ENCODE measurements at places on chromosomes 5 and 9.

DNA sequence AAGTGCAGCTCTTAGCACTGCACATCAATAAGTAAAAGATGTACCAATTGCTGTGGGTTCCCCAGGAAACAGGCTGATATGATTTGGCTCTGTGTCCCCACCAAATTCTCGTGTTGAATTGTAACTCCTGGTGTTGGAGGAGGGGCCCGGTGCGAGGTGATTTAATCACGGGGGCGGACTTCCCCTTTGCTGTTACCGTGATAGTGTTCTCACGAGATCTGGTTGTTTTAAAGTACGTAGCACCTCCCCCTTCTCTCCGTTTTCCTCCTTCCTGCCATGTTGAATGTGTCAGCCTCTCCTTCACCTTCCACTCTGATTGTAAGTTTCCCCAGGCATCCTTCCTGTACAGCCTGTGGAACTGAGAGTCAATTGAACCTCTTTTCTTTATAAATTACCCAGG lies 93.2 kb upstream of the ACTBL2 start:
- DNase-seq = no peak

DNA sequence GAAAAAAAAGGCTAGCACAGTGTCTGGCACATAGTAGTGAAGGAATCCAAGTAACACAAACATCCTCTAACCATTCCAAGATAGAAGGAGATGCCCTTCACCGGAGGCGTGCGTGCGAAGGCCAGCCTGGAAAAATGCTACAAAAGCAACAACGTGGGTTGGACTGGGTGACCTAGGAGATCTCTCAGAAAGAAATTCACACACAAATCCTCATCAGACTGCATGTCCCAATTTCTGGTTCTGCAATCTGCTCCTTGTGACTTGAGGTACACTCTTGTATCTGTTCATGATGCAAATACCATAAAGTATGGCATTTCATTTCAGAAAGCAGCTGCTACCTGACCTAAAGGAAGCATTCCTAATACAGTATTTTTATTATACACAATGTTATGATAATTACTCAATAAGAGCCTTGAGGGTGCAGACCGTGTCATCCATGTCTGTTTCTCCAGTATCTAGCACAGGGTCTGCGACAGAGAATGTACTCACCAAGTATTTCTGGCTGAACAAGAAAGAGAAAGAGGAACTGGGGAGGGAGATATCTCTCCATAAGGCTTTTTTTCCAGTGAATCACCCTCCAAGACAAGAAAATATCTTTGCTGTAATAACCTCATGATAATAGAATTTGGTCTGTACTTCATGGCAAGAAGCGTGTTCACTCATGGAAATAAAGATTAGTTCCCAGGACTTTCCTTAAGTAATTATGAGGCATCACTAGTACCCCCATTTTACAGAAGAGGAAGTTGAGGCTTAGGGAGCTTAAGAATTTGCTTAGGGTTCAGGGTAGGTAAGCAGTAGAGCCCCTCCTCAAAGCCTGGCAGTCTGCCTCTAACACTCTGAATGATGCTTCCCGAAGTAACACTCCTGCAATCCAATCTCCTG lies 138.3 kb downstream of the CDK5RAP2 start:
- no peak for DNase-seq

DNA sequence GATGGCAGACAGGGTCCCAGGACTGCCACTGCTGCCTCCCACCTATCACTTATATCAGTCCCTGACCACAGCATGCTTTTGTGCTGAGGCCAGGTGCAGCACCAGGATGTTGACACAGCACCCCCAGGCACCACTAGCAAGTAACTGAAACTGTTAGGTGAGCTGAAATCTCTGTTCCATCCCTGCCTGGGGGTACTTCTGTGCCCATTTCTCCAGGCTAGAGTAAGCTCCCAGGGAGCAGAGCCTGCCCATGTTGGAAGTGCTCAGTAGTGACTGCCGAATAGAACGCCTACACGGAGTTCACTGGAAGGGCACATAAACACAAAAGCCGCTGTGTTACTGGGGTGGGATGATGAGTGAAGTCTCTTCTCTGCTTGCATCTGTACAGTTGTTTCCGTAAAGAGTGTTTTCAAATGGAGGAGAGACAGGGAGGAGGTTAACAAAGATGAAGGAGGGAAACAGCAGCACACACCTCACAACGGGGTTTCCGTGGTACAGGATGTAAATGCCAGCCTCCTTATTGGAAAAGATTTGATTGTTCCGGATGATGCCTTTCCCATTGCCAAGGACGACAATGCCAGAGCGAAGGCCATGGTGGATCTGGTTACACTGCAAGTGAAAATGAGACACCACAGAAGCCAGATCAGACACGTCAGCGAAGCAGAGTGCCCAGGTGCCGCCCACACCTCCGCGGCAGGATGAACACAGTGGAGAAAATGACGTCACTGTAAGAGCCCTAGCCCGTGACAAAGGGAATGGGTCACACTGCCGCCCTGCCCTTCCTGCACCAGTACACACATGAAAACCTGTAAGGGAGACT lies 43.1 kb downstream of the POLR1E start:
- DNase-seq = no peak

GRCh38 chr5:1048861-1049838 lies 40.5 kb downstream of the NKD2 start:
- DNase-seq = no peak

DNA sequence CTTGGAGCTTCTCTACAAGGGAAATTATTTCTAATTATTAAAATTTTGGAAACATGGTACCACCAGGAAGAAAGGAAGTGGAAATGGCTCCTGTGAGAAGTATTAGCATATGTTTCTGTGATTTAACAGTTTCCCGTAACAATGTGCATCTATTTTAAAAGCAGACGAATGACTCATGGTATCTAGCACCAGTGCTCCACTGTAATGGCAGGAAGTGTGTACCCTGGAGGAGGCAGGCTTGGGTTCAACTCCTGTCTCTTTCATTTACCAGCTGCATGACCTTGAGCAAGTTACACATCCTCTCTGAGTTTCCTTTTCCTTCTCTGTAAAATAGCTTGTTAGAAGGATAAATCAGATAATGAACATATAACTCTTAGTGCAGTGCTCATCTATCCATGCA lies 41.0 kb upstream of the ANGPTL2 start:
- DNase-seq = no peak

DNA sequence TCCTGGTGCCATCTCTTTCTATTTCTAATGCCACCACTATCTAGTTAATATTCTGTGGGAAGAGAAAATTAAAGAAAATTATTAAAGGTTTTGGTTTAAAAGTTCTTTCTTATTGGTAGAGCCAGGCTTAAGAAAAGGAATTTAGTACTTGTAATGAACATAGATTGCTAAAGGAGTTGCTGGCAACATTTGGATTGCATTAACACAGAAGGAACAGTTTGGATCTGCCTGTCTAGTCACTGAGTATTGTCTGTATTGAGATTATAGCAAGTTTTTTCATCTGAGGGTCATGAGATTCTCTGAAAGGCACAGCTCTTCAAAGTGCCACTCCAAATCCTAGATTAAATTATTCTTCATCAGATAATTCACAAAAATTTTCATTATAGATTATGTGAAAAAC lies 32.0 kb downstream of the FSD1L start:
- no peak for DNase-seq

GRCh38 chr5:88734191-88734640 lies 148.8 kb downstream of the MEF2C start:
- DNase-seq = no peak

GRCh38 chr5:167664222-167664804 lies 627.1 kb upstream of the WWC1 start:
- DNase-seq = no peak

- DNase-seq = peak; percentile 22
Measured at GRCh38 chr5:69492923-69493395, 369 bp downstream of the OCLN start.

DNA sequence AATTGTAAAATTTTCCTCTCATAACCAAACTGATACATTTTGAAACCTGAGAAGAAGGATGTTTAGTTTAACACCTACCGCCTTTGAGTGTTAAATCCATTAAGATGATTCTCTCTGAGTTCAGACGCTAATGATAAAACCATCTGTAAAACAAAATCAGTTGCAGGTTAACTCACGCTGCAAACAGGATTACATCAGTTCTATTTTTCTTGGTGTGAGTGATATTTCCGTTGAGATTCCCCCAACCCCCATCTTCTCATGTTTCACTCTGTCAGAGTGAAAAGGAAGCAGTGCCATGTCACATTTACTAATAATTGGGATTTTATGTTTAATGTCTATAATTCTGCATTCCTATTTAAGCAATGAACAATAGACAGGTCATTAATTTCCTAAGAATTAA lies 146.5 kb downstream of the FANCC start:
- no peak for DNase-seq

DNA sequence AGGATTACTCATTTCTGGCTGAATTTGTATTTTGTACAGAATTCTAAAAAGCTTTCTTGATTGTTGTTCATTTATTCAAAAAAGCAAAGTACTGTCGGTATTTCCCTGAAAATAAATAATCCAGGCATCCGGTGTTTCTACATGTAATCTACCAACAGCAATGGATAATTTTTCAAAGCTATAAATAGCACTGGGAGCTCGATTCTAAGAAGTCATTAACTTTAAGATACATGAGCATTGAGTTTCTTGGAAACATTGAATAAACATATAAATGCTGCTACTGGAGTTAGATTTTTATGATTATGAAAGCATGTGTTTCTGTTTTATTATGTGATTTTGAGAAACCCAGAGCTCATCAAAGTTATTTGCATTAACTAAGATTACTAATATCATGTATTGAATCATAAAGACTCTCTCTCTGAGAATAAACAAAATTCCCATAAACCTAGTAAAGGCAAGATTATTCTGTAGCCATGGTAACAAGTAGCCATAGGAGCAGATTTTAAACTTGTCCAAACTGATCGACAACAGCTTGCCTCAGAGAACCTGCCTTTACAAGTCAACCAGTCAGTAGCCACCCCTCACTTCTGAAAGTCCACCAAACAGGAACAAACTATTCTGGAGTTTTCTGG lies 197.0 kb downstream of the DRD1 start:
- no peak for DNase-seq

GRCh38 chr9:105117234-105117633 lies 127.2 kb upstream of the SLC44A1 start:
- no peak for DNase-seq

- no peak for DNase-seq
Measured at GRCh38 chr5:67925511-67925910, 290.0 kb upstream of the PIK3R1 start.

GRCh38 chr5:78405829-78406750 lies 45.7 kb downstream of the SCAMP1 start:
- DNase-seq = no peak

GRCh38 chr5:71596169-71596568 lies 9.0 kb downstream of the MCCC2 start:
- no peak for DNase-seq

DNA sequence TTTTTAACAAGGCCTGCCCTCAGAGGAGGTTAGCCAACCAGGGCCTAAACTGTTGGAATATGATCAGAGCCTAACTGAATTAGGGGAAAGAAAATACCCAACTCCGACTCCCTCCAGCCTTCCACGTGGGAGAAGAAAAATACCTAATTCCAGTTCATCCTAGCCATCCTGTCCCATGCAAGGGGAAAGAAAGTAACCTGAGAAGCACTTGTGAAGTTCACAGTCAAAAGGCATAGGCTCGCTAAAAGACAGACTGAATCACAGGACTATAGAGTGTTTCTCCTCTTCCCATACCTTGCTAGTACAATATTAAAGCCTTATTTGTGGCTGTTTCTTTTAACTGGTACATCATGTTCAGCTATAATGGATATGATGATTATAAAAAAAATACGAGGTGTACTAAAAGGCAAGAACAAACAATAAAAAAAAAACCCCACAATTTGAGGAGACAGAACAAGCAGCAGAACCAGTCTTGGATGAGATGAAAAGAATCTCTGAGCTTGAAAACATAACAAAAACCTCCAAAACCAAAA lies 18.0 kb upstream of the ATP10B start:
- no peak for DNase-seq

Data from LoVo (cell line).